ENCODE measurements at places on chromosomes 5 and 9.

- no peak overlapping the region for H3K4me3 ChIP-seq
- no peaks in the 10 kb centered on the region for H3K27me3 ChIP-seq
- no peak for DNase-seq
- H3K36me3 ChIP-seq, result no peaks in the 10 kb centered on the region
- H3K27ac ChIP-seq, result no peak overlapping the region
Measured at GRCh38 chr9:3647652-3648051, 121.9 kb upstream of the RFX3 start.

GRCh38 chr5:37869216-37869615, 29.4 kb upstream of the GDNF start:
- no peaks in the 10 kb centered on the region for H3K27me3 ChIP-seq
- no peaks in the 10 kb centered on the region for H3K4me1 ChIP-seq
- no peak overlapping the region for H3K4me3 ChIP-seq
- no peak for DNase-seq

DNA sequence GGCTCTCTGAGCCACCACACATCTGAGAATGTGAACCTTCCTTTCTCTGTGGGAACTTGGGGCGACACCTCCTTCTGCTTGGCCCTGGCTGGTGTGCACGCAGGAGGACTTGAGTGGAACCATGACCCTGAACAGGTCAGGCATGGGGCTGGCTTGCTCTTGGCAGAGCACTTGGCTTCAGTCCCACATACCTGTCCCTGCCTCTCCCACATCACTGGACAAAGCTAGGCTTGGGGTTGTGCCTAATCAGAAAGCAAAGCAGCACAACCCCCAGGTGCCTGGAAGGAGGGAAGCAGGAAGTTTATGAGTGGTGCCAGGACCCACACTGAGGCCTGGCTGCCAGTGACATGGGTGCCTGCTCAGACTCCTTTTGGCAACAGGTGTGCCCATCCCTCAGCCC, 13.2 kb downstream of the GADD45G start:
- H3K27ac ChIP-seq, result no peak overlapping the region
- no peak overlapping the region for H3K4me3 ChIP-seq
- no peaks in the 10 kb centered on the region for H3K36me3 ChIP-seq
- H3K27me3 ChIP-seq, result no peaks in the 10 kb centered on the region
- peaks cover 8% of the 10 kb centered on the region for H3K4me1 ChIP-seq
- no peak for DNase-seq

GRCh38 chr5:43161244-43161643, 30.8 kb upstream of the NIM1K start:
- no peaks in the 10 kb centered on the region for H3K4me1 ChIP-seq
- no peak overlapping the region for H3K27ac ChIP-seq

DNA sequence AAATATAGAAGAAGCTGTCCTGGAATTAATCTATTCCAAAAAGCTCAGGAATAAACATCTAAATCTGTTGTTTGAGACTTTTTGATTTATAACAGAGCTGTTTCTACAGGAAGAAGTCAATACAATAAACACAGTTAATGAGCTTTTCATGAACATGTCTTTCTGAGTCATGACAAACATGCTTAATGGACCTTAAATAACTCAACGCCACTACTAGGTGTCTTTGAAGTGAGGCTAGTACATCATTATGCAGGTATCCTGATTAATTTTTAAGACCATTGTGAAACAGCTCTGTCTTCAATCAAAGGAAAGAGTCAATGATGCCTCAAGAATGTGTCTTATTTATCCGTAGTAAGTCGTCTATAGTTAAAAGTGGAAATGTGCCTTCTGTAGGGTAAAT, 131.6 kb downstream of the GABRB2 start:
- no peaks in the 10 kb centered on the region for H3K4me1 ChIP-seq
- no peak for DNase-seq
- no peak overlapping the region for H3K27ac ChIP-seq
- H3K36me3 ChIP-seq, result no peaks in the 10 kb centered on the region

- no peaks in the 10 kb centered on the region for H3K4me1 ChIP-seq
- no peak overlapping the region for H3K4me3 ChIP-seq
- no peaks in the 10 kb centered on the region for H3K27me3 ChIP-seq
- DNase-seq, result no peak
- H3K27ac ChIP-seq, result no peak overlapping the region
- H3K36me3 ChIP-seq, result no peaks in the 10 kb centered on the region
Measured at GRCh38 chr5:167633931-167634341, 657.5 kb upstream of the WWC1 start.

- H3K4me1 ChIP-seq, result no peaks in the 10 kb centered on the region
- H3K36me3 ChIP-seq, result no peaks in the 10 kb centered on the region
- no peak overlapping the region for H3K27ac ChIP-seq
- H3K4me3 ChIP-seq, result no peak overlapping the region
Measured at GRCh38 chr5:88952344-88952743, 69.4 kb upstream of the MEF2C start.

GRCh38 chr9:109852556-109852955, 72.6 kb downstream of the PALM2AKAP2 start:
- DNase-seq, result no peak
- H3K27ac ChIP-seq, result no peak overlapping the region
- H3K4me1 ChIP-seq, result no peaks in the 10 kb centered on the region
- no peak overlapping the region for H3K4me3 ChIP-seq
- no peaks in the 10 kb centered on the region for H3K36me3 ChIP-seq

DNA sequence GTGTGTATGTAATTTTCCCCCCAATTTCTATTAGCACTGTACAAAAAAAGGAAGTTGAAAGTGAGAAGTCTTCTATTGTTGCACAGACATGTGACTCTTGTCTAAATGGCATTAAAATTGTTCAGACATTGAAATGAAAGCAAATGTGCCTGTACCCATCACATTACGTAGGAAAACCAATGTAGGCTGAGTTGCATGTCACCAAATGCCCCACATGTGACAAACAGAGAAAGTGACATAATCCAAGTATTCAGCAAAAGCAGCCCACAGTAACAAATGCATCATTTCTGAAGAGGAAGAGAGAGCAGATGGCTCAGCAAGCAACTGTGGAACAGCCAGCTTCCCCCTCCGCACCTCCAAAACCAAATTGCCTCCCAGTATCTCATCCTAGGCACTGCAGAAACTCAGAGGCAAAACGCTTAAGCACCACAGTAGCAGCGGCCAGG, 161.5 kb upstream of the NR4A3 start:
- no peak for DNase-seq
- no peaks in the 10 kb centered on the region for H3K4me1 ChIP-seq
- H3K36me3 ChIP-seq, result no peaks in the 10 kb centered on the region

- no peaks in the 10 kb centered on the region for H3K27me3 ChIP-seq
- no peak overlapping the region for H3K4me3 ChIP-seq
- H3K36me3 ChIP-seq, result no peaks in the 10 kb centered on the region
- DNase-seq, result no peak
- H3K4me1 ChIP-seq, result no peaks in the 10 kb centered on the region
- H3K27ac ChIP-seq, result no peak overlapping the region
Measured at GRCh38 chr9:16023446-16023845, 470.6 kb downstream of the CCDC171 start.

- H3K36me3 ChIP-seq, result no peaks in the 10 kb centered on the region
- H3K27ac ChIP-seq, result peak overlapping the region; percentile 69
- no peaks in the 10 kb centered on the region for H3K27me3 ChIP-seq
- H3K4me1 ChIP-seq, result peaks cover 12% of the 10 kb centered on the region
- no peak overlapping the region for H3K4me3 ChIP-seq
- peak; percentile 24 for DNase-seq
Measured at GRCh38 chr5:179270581-179271427, 74.5 kb downstream of the ADAMTS2 start.

- peaks cover 44% of the 10 kb centered on the region for H3K4me1 ChIP-seq
- H3K36me3 ChIP-seq, result peaks cover 51% of the 10 kb centered on the region
- H3K4me3 ChIP-seq, result no peak overlapping the region
- H3K27ac ChIP-seq, result peak overlapping the region; percentile 93
Measured at GRCh38 chr5:151030379-151030778, 10.0 kb downstream of the GPX3 start.

DNA sequence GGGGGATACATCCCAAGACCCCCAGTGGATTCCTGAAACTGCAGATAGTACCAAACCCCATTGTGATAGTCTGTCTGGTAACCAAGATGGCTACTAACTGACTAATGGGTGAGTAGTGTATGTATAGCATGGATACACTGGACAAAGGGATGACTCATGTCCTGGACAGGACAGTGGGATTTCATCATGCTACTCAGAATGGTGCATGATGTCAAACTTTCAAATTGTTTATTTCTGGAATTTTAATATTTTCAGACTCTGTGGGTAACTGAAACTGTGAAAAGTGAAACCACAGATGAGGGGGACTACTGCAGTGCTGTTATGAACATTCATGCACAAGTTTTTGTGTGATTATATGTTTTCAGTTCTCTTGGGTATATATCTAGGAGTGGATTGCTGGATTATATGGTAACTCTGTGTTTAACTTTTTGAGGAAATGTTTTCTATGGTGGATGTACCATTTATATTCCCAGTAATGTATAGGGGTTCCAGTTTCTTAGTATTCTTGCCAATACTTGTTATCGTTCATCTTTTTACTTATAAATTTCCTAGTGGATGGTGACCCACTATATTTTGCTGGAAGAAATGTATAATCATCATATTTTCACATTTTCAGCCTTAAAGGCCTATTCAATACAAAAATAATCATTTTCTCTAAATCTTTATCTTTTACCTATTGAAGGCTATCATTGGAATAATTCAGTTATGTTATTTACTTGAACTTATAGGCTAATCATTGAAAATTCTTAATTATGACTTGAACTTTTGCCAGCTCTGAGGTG, 140.9 kb downstream of the NR3C1 start:
- H3K4me1 ChIP-seq, result no peaks in the 10 kb centered on the region
- DNase-seq, result no peak
- no peaks in the 10 kb centered on the region for H3K27me3 ChIP-seq
- H3K27ac ChIP-seq, result no peak overlapping the region
- H3K36me3 ChIP-seq, result no peaks in the 10 kb centered on the region

- no peak overlapping the region for H3K4me3 ChIP-seq
- H3K27me3 ChIP-seq, result no peaks in the 10 kb centered on the region
- H3K27ac ChIP-seq, result no peak overlapping the region
- DNase-seq, result no peak
Measured at GRCh38 chr5:168135897-168136296, 155.5 kb upstream of the WWC1 start.

DNA sequence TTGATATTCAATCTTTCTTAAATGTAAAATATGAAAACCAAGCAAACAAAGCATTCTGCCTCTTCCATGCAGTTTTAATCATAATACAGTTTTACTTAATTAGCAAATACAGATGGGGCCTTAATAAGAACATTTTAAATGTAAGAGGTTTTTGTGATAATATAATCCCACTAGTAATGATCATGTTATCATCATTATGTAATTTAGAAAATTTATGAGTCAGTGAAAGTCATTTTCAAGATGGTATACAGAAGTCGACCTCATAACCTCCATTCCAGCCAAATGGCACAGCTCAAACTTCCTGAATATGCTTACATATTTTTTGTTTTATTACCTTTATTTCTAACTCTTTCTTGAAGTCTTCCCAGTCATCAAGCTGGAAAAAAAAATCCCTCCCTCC, 102.2 kb upstream of the GNA14 start:
- no peaks in the 10 kb centered on the region for H3K36me3 ChIP-seq
- no peak overlapping the region for H3K27ac ChIP-seq
- peaks cover 8% of the 10 kb centered on the region for H3K4me1 ChIP-seq
- no peaks in the 10 kb centered on the region for H3K27me3 ChIP-seq
- no peak overlapping the region for H3K4me3 ChIP-seq

GRCh38 chr5:14114615-14115251, 28.4 kb upstream of the TRIO start:
- no peak overlapping the region for H3K4me3 ChIP-seq
- no peaks in the 10 kb centered on the region for H3K36me3 ChIP-seq
- no peaks in the 10 kb centered on the region for H3K27me3 ChIP-seq
- peak overlapping the region; percentile 38 for H3K27ac ChIP-seq
- DNase-seq, result no peak

GRCh38 chr9:137825324-137825989, 52.1 kb upstream of the CACNA1B start:
- no peak overlapping the region for H3K4me3 ChIP-seq
- no peaks in the 10 kb centered on the region for H3K4me1 ChIP-seq
- no peaks in the 10 kb centered on the region for H3K27me3 ChIP-seq

DNA sequence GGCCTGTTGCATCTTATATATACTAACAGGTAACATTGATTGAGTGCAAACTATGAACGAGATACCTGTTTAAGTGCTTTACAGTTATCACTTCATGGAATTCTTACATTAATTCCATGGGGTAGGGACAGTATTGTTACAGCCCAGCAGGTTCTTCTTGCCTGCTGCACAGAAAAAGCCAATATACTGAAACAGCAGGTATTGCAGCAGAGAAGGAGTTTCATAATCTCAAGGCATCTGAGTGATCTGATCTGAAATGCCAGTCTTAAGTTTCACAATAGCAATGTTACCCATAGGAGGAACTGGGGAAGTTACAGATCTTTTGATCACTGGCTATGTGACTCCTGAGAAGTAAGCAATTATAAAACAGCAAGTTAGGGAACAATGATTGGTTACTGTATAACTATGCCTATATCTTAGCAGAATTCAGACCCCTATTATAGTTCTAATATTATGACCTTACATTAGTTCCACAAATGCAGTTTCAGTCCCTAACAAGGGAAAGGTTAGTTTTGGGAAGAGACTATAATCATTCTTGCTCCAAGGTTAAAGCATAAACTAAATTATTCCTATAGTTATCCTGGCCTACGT, 126.5 kb upstream of the BNC2 start:
- H3K4me3 ChIP-seq, result no peak overlapping the region
- H3K27me3 ChIP-seq, result no peaks in the 10 kb centered on the region
- no peaks in the 10 kb centered on the region for H3K36me3 ChIP-seq
- no peaks in the 10 kb centered on the region for H3K4me1 ChIP-seq
- no peak overlapping the region for H3K27ac ChIP-seq

DNA sequence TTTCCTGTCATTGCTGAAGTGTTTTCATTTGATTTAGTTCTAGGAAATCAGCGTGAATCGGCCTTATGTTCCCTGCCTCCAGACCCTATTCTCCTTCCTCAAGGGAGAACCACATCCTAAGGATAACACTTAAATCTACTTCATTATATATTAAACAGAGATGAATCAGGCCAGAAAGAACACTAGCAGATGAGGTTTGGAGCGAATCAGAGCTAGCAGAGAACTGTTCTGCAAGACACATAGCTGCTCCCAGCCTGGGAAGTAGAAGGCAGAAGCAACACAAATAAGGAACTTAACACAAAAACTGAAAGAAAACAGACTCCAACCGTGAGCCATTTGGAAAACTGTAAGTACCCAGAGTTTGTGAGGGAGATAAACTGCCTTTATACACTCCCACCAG, 718.2 kb downstream of the SEMA5A start:
- H3K4me3 ChIP-seq, result no peak overlapping the region
- DNase-seq, result no peak
- no peaks in the 10 kb centered on the region for H3K36me3 ChIP-seq
- H3K27me3 ChIP-seq, result no peaks in the 10 kb centered on the region

- peak; percentile 60 for DNase-seq
- no peak overlapping the region for H3K4me3 ChIP-seq
- H3K36me3 ChIP-seq, result no peaks in the 10 kb centered on the region
- H3K27ac ChIP-seq, result no peak overlapping the region
- H3K27me3 ChIP-seq, result no peaks in the 10 kb centered on the region
Measured at GRCh38 chr9:137011156-137011555, 14.8 kb upstream of the CLIC3 start.
